ENCODE measurements at places on chromosomes 2 and 18.

DNA sequence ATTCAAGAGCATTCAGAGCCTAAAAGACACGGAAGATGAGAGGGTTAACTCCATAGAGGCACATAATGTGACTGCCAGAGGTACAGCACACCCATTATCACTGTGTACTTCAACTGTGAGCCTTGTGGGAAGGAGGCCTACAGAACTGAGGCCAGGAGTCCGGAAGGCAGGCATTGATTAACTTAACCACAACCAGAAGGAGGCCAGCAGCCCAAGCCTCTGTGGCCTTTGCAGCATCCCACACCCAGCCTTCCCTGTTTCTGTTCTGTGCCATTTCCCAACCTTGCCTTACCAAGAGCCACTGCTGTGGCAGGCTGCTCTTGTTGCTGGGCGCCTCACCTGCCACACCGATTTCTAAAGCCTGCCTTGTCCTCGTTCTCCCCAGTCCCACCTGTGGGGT lies 27.2 kb downstream of the SIGLEC15 start:
- DNase-seq = no peak

GRCh38 chr18:22452226-22452668 lies 34.5 kb upstream of the CTAGE1 start:
- DNase-seq = no peak

- DNase-seq = no peak
These were observed 31.8 kb upstream of the PPP4R3B start for GRCh38 chr2:55649211-55649610.

- DNase-seq = no peak
These were observed 58.1 kb downstream of the SERTAD2 start for GRCh38 chr2:64595397-64596176.

DNA sequence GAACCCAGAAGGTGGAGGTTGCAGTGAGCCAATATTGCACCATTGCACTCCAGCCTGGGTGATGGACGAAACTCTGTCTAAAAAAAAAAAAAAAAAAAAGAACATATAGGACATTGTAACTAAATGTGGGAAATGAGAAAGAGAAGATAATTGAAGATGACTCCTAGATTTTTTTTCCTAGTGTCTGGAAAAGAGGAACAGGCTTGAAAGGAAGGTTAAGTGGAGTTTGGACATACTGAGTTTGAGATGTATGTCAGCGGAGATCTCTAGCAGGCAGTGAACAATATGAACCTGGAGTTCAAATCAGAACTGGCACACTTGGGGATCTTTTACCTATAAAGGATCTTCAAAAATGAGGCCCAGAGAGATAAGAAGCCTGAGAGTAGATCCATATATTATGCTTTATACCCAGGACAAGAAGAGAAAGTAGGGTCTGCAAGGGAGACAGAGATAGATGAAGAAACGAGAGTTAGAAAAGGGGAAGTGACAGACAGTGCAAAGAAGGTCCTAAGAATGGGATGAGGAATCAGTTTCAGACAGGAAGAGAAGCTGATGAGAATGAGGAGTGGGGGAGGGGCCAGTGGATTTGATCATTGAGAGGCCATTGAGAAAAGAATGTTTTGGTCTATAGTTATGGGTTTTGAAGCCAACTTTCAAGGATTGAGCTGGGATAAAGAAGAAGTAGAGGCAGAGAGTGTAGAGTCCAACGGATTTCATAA lies 46.9 kb upstream of the CD28 start:
- no peak for DNase-seq

GRCh38 chr2:140586379-140586778 lies 1544.4 kb downstream of the LRP1B start:
- DNase-seq = no peak

All from skeletal muscle cell (primary cell).